Activated T-helper 1 cell treated with Interleukin-2 at 50 U/mL for 16 hours (primary cell): ENCODE measurements at places on chromosomes 6 and 20.

DNA sequence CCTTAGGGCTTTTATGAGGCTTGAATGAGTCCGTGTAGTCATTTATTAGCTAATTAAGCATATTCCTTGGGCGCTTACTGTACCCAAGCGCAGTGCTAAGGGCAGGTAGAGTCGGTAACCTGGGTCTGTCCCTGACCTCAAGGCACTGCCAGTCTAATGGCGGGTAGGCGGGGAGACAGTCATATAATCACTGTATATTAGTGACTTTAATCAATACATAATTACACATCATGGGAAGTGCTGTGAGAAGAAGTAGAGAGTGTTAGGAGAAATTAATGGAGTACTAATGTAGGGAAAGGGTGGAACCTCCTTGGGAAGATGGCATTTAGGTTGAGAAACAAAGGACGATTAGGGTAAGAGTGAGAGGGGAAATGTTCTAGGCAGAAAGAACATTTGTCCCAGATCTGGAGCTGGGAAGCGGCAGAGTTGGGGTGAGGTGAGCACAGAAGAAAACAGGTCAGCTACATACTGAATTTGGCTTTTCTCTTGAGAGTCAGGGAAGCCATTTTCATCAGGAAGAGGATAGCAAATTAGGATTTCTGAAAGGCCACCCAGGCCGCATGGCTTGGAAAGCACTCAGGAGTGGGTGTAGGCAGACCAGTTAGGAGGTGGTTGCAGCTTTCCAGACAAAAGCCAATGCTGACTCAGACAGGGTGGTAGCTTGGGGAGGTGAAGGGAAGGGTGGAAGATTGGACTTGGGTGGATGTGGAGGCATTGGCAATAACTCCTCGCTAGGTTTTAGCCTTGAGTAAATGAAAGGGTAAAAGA, 954 bp upstream of the BLCAP start:
- no peak for DNase-seq

DNA sequence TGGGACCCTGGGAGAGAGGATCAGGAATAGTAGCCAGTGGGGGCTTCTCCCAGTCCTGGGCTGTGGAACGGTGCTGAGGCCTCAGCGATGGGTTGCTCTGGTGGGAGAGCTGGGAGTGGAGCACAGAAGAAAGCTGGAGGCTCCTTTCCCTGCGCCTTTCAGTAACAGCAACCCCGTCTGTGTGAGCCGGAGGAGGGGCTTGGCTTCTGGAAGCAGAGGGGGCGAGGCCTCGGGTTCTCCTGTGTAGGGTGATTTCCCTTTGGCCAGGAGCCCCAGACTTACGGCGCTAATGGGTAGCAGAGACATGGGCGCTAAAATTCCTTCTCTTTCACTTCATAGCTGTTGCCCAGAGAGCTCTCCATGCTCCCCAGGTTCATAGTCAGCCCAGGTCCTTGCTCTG, 55.0 kb downstream of the DAAM2 start:
- DNase-seq, result no peak

GRCh38 chr6:118718903-118719302, 67.5 kb upstream of the CEP85L start:
- no peak for DNase-seq

GRCh38 chr6:105941621-105942412, 144.3 kb upstream of the PRDM1 start:
- DNase-seq, result no peak

DNA sequence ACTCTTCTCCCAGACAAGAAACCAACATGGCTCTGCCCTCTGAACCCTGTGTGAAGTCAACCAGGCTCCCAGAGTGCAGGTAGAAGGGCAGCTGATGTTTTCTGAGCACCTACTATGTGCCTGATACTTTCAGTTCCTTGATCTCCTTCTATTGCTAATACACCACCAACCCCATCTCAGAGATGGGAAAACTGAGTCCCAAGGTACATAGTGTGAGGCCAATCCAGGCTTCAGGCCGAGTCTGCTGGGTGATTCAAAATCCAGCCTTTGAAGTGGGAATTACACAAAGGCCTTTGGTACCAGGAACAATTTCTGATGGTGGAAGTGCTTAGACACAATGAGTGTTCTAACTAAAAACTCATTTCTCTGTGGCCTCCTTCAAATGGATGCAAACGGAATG, 96.3 kb downstream of the NFATC2 start:
- no peak for DNase-seq

DNA sequence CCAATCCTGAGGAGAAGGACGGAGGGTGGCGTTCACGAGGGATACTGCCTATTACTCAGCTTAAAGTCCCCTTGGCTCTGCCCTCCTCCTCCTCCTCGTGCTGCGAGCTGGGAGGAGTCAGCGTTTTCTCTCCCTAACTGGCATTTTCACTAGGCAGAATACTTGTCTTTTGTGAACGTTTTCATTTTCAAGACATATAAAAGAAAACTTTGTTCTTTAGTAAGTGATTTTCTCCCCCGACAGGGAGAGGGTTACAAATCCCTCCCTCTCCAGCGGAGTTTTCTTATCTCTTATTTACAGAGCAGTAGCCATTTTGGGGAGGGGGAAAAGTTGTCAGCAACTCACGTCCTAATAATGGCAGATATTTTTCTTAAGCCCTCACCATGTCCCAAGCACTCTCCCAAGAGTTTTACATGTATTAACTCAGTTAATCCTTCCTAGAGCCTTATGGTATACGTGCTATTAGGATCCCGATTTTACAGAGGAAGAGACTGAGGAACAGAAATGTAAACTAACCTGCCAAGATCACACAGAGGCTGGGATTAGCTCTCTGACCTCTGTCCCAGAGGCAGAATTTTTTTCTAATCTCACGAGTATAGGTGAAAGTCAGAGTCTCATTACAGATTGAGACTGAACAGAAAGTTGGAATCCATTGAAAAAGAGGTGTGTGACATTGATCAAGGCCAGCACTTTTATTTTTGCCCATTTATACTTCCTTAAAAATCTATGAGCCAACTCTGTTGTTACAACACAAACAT, 30.0 kb upstream of the ZNF217 start:
- no peak for DNase-seq

DNA sequence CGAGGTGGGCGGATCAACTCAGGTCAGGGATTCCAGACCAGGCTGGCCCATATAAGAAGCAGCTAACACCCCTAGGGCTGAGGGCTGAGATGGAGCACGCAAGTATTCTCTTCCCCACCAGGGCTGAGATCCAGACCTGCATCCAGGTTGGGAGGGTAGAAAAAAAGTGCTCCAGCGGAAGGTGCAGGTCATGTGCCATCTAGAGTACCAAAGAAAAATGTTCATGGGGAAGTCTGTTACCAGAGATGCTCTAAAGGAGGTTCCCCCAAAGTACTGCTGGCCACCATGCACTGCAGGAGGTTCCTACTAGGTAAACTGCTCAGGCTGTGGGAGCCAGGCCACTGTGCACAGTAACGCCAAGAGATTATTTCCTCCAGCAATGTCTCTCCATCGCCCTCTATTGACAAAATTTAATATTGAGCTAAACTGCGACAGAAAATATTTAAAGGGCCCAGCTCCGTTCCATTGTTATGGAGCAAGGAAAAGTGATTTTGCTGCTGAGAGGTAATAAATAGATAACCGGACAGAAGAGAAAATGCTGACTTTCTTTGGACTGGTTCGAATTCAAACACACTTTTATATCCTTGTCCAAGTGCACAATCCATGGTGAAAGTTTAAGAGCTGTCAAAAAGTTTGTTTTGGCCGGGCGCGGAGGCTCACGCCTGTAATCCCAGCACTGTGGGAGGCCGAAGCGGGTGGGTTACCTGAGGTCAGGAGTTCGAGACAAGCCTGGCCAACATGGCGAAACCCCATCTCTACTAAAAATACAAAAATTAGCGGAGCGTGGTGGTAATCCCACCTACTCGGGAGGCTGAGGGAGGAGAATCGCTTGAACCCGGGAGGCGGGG, 159.9 kb downstream of the OR2B2 start:
- no peak for DNase-seq

- DNase-seq, result peak; percentile 33
These were observed 47.1 kb upstream of the ENTPD6 start for GRCh38 chr20:25148181-25148981.
